ENCODE measurements at places on chromosomes 13 and 19.

GRCh38 chr13:20840568-20840967 is 62.0 kb downstream of the XPO4 start:
- DNase-seq: no peak

- DNase-seq: no peak
Observed at GRCh38 chr13:76717092-76717491, 169.1 kb downstream of the KCTD12 start.

- peak; percentile 84 for DNase-seq
Observed at GRCh38 chr19:4811328-4812131, 20.0 kb downstream of the TICAM1 start.

GRCh38 chr13:66528180-66528579 is 702.0 kb downstream of the PCDH9 start:
- no peak for DNase-seq

DNA sequence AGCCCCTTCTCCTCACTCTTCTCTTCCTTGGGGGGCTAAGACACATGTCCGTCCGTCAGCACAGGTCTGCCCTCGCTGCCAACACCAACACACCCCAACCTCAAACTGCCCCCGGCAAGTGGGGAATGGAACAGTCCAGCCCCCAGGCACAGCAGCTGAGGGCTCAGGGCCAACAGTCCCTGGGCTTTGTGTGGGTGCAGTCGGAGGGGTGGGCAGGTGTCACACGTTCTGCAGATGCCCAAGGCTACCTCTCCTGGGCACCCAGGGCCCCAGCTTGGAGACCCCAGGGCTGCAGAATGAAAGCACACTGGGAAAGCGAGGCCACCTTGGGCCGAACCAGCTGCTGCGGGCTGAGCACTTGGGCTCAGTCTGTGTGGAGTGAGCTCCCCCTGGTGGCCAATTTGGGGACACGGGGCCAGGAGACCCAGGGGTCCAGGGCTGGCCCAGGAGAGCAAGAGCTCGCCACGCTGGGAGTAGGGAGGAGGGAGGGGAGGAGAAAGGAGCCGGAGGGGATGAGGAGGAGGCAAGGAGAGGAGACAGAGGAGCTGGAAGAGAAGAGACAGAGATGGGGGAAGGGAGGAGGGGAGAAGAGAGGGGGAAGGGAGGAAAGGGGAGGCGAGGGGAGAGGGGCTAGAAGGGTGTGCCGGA is 14.0 kb upstream of the ATP8B3 start:
- peak; percentile 79 for DNase-seq

- no peak for DNase-seq
Observed at GRCh38 chr13:96273196-96273595, 183.3 kb downstream of the HS6ST3 start.

- DNase-seq: no peak
Observed at GRCh38 chr13:40876020-40876738, 86.8 kb downstream of the SLC25A15 start.

- no peak for DNase-seq
Observed at GRCh38 chr19:6138066-6138465, 2.6 kb downstream of the ACSBG2 start.

DNA sequence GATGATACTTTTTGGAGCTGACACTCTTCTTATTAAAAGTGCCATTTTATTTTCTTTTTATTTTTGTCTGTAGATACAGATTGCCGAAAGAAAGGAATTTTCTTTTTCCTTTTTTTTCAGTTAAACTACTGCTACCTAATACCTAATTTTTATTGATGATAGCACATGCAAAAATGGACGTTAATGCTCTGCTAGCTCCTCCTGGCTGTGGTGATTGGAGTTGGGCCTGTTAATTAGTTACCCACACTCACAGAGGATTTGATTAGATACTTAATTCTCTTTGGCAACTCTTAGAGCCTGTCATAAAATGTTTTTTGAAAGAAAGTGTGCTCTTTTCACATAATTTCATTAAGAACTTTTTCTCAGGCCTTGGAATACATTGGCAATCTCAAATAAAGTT is 366.8 kb downstream of the DCT start:
- no peak for DNase-seq

- peak; percentile 64 for DNase-seq
Observed at GRCh38 chr19:35545855-35546381, 492 bp downstream of the TMEM147 start.

- DNase-seq: no peak
Observed at GRCh38 chr13:77528834-77529500, 6.5 kb upstream of the SCEL start.

GRCh38 chr13:49779721-49780120 is 12.8 kb downstream of the KPNA3 start:
- DNase-seq: no peak

- DNase-seq: no peak
Observed at GRCh38 chr13:33464345-33464744, 178.8 kb upstream of the STARD13 start.

DNA sequence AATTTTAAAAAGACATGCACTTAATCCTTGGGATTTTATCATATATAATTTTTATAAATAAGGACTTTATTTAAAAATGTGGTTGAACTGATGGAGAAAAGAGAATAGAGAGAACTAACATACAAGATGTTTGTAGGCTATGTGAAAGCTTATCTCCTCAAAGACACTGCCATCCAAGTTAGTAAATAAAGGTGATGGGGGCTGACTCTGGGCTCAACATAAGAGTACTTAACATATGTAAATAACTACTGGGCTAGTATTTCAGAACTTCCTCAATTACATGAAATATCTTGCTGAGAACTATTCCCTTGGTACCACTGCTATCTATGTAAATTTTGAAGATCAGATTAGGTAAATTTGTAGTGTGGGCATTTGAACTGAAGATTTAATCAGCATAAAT is 1017.3 kb upstream of the PCDH20 start:
- no peak for DNase-seq

DNA sequence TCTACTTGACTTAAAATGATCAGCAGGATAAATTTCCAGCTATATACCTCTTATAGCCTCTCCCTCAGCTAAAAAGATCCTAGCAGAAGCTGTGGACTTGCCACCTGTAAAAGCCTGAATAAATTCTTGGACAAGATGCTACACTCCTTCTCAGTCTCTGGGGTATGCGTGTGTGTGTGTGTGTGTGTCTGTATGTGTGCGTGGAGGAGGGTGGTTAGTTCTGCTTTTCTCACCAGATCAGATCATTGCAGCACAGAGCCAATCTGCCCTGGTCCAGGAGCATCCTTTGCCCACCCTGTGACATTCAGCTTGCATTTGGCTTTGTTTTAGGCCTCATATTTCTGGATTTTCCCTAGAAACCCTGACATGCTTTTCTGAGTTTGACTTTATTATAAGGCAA is 438.3 kb downstream of the RFC3 start:
- no peak for DNase-seq

GRCh38 chr13:42548731-42549551 is 25.0 kb upstream of the TNFSF11 start:
- DNase-seq: no peak

DNA sequence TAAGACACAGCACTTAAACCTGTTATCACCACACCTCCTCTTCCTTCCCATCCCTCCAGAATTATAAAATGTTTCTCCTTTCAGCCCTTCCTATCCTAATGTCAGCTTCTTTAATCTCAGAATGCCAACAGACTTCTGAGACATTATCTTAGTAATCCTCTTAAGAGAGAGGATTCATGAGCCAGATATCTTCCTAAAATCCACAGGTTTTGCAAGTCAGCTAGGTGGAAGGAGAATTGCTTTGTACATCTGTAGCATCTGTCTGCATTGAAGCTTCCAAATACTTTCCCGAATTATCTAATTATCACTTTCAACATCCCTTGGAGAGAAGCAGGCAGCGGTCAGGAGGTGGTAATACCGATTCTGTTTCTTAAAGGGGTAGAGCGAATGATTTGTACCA is 179.1 kb downstream of the DCT start:
- no peak for DNase-seq

DNA sequence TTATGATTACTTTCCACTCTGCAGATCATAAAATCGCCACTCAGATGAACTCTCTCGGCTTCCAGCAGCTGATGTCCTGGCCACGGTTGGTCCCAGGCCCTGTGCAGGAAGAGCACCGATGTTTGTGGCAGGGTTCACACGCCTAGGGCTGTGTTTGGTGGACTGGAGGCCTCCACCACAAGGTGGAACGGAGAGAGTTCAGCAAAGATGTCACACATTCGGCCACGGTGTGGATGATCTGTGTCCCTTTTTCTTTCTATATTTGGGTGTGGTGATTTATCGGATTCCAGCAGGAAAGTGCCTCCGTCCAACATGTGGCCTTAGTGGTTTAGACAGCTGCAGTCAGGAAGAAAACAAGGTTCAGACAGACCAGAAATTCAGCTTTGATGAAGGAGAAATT is 521 bp upstream of the SHISA2 start:
- DNase-seq: no peak
